ENCODE measurements at places on chromosomes 1 and 21. TPM values are rescaled to one million over a fixed set of nuclear protein-coding genes. Genes with fewer than 3 reads are reported as not detected.

GNAT2 gene
- total RNA-seq = not detected

RXFP4 gene
- 0.07 TPM for total RNA-seq

TRNP1 gene
- 210 TPM for total RNA-seq

RHD gene
- not detected for total RNA-seq

RHEX gene
- total RNA-seq = not detected

HMGB4 gene
- total RNA-seq = not detected

SMPDL3B gene
- total RNA-seq = 1.1 TPM

S100A7A gene
- total RNA-seq = not detected

TUT4 gene
- total RNA-seq = 16.9 TPM

ITGB2 gene
- total RNA-seq = 0.55 TPM

FASLG gene
- total RNA-seq = not detected

SPRR3 gene
- total RNA-seq = not detected

Data from A549 treated with CORT108297 at 1 μM for 4 hours (cell line).